ENCODE measurements at places on chromosomes 11 and 22. TPM values are rescaled to one million over a fixed set of nuclear protein-coding genes. Genes with fewer than 3 reads are reported as not detected.

CRYBB3 gene
- not detected for total RNA-seq

BTG4 gene
- not detected for total RNA-seq

SCO2 gene
- total RNA-seq, result not detected

UCP3 gene
- total RNA-seq, result 2.0 TPM

OR51I1 gene
- total RNA-seq, result not detected

OR4D5 gene
- not detected for total RNA-seq

GANAB gene
- 88.8 TPM for total RNA-seq

TMEM191C gene
- total RNA-seq, result 0.42 TPM

DCUN1D5 gene
- 20.2 TPM for total RNA-seq

SYT7 gene
- 16.6 TPM for total RNA-seq

SLC16A8 gene
- total RNA-seq, result not detected

FGF19 gene
- not detected for total RNA-seq

OR56A1 gene
- not detected for total RNA-seq

MCM5 gene
- total RNA-seq, result 18.8 TPM

C11orf21 gene
- total RNA-seq, result 30.2 TPM

- DNase-seq, result no peak
Measured at GRCh38 chr11:118984825-118985224, 13.1 kb upstream of the CENATAC start.

- no peak for DNase-seq
Measured at GRCh38 chr22:49136816-49137180, 690.9 kb downstream of the BRD1 start.

- DNase-seq, result no peak
Measured at GRCh38 chr11:67384851-67385366, 6.9 kb upstream of the RAD9A start.

GRCh38 chr11:7586376-7586775 lies 72.6 kb downstream of the PPFIBP2 start:
- DNase-seq, result no peak

- no peak for DNase-seq
Measured at GRCh38 chr11:104624021-104624420, 274.2 kb downstream of the CASP12 start.

- DNase-seq, result no peak
Measured at GRCh38 chr11:75920848-75921247, 105.8 kb downstream of the UVRAG start.

- no peak for DNase-seq
Measured at GRCh38 chr11:61556621-61557020, 24.3 kb downstream of the SYT7 start.

GRCh38 chr11:46826310-46827044 lies 19.6 kb downstream of the CKAP5 start:
- peak; percentile 85 for DNase-seq

DNA sequence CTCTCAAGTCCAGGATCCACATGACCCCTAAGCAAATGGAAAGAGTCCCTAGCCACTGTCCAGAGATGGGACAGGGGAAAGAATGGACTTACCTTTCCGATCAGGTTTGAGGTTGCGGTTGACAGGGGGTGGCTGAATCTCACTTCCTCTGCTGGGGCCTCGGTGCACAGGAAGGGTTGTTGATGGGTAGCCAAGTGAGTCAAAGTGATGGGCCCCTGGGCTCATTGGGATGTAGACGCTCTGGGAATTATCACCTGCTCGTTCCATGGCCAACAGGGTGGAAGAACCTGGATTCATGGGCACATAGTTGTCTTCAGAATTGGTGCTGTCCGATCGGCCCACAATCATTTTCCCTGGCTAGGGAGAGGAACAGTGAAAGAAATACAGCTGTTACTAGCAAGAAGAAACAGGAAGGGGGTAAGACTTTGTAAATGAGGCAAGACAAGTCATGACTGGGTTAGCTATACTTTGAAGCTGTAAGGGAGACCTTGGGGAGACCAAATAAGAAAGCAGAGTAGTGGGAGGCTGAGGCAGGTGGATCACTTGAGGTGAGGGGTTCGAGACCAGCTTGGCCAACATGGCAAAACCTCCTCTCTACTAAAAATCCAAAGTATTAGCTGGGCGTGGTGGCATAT lies 34.7 kb downstream of the USP35 start:
- DNase-seq, result no peak

DNA sequence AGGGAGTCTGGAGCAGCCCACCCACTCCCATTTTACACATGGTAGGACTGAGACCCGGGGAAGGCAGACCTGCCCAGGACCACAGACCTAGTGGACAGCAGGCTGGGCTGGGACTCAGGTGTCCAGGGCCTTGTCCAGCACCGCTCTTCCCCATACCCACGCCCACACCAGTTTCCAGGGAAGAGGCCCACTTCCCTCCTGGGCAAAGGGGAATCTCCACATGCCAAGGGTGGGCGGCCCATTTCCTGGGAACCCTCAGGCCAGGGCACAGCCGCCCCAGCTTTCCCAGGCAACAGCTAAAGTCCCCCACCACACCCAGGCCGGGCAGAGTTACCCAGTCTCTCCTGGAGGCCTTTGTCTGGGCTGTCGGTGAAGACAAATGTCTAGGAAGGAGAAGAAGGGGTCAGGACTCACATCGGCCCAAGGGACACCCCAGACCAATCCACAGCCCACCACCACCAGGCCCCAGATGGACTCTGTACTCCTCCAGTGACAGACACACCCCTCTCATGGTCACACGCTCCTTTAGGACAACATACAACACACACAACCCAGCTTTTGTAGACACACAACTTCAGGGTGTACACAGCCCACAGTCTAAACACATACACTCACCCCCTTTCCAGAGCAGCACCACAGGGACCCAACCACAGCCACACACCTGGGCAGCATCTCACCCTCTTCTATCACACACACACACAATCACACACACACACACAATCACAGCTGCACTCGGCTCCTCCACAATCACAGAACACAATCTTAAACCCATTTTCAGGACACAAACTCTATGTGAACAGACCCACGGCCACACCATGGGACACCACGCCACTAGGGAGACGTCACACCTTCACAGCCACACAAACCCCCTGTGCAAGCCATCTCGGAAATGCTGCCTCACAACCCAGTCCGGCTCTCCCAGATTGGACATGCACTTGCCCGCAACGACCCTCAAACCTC lies 5.5 kb downstream of the MFNG start:
- DNase-seq, result no peak

GRCh38 chr11:70265341-70265740 lies 5.1 kb upstream of the PPFIA1 start:
- DNase-seq, result no peak

- no peak for DNase-seq
Measured at GRCh38 chr11:31262761-31263160, 106.8 kb downstream of the DCDC1 start.

DNA sequence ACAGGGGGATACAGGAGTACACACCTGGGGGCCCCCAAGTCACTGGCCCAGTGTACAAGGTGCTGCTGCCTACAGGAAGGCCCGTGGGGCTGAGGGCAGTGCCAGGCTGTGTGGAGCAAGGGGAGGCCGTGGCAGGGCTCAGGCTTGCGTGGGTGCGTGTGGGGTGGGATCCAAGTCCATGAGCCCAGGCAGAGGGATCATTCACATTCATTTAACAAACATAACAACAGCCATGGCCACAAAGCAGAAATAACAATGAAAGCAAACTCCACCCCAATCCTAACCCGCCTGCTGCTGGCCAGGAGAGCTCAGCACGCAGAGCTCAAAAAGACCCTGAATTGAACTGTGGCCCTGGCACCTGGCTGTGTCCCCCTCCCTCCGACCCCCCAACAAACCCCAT lies 17.0 kb upstream of the SCGB1A1 start:
- no peak for DNase-seq

DNA sequence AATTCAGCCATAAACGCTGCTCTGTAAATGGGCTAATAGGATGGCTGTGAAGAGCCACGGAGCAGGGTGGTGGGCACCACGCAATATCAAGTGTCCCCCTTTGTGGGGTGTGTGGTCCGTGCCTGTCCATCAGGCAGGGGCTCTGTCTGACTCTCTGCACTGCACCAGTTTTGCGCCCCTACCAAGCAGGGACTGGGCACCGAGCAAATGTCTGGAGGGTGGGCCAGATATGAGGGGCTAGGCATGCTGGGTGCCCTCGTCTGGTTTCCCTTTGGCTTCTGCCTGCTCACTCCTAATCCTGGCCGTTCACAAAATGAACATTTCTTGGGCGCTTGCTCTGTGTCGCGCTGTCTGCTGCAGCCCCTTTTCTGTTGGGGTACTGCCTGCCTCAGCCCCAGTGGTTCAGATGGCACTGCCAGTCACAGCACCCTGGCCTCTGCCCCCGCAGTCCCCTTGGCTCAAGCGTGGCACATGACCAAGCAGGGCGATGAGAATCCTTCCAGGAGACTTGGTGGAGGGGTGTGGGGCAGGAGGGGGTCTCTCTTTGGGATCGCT lies 37.1 kb upstream of the CELSR1 start:
- DNase-seq, result peak; percentile 7

DNA sequence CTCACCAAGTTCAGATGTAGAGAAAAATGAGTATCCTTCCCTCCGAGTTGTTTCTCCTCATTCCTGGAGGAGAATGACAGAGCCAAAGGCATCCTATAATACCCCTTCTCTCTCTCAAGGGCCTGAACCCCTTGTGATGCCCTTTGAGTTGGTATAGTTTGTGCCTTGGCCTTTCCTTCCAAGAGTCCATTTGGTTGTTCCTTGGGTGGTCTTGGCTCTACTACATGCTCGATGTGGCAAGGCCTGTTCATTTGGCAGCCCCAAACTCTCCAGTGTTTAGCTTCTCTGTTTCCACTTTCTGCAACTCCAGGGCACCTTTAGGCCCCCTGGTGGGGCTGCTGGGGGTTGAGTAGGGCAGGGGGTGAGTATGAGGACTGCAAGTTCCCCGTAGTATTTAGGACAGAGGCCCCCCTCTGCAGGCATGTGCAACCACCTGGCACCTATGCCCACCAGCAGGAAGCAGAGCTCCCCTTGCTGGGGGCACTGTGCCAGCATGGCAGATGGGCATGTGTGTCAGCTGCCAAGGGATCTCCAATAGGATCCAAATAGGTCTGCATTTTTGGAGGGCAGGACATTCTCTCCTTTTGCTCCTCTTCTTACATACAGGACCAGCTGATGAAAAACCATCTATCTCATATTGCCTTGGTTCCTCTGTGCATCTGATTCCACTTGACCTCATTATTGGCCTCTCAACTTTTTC lies 217.2 kb upstream of the CADM1 start:
- DNase-seq, result no peak

DNA sequence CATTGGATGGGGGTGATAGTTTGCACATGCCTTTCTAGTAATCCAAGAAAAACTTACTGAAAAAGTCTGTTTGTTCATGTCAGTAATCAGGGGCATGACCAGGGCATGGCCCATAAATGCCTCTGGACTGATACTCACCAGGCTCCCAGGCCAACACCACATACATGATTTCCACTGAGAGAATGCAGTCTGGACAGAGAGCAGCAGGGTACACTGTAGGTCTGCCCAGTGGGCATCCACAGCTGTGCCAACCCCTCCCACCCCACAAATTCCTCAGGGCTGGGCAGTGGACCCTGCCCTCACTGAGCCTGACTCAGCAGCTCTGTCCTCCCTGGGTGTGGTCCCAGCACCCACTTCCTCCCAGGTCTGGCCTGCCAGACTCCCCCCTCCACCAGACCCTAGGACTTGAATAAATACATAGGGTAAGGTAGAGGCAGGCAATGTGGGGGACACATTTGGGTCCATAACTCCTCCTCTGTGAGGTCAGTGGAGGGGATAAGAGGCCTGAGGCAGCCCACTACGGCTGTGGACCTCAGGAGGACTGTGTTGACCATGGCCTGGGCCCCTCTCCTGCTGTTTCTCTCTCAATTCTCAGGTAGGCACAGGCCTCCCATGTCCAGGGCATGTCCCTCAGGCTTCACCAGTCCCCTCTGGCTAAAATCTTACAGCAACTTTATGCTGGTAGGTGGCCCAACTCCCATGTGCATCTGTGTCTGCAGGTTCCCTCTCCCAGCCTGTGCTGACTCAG lies 92.2 kb upstream of the TOP3B start:
- no peak for DNase-seq

GRCh38 chr11:110455718-110456117 lies 26.0 kb downstream of the FDX1 start:
- DNase-seq, result no peak

DNA sequence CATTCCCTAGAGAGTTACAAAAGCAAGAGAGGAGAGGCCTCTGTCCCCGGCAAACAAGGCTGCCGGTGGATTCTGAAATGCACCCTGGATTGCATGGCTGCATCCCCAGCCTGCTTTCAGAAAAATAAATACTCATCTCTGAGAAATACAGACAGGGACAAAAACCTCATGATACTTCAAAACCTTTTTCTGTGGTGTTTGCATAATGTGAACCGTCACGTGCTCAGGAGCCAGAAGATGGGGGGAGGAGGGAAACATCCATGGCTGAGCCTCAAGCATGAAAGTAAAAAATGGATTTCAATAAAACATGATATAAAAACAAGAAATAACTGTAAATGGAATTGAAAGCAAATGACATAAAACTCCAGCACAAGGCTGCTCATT lies 198.5 kb upstream of the NCAM1 start:
- DNase-seq, result no peak

- peak; percentile 36 for DNase-seq
Measured at GRCh38 chr11:35165423-35166368, 26.7 kb downstream of the CD44 start.

GRCh38 chr11:133576351-133576750 lies 44.0 kb upstream of the OPCML start:
- DNase-seq, result no peak

GRCh38 chr11:199004-199581 lies 6.2 kb downstream of the SCGB1C1 start:
- no peak for DNase-seq

DNA sequence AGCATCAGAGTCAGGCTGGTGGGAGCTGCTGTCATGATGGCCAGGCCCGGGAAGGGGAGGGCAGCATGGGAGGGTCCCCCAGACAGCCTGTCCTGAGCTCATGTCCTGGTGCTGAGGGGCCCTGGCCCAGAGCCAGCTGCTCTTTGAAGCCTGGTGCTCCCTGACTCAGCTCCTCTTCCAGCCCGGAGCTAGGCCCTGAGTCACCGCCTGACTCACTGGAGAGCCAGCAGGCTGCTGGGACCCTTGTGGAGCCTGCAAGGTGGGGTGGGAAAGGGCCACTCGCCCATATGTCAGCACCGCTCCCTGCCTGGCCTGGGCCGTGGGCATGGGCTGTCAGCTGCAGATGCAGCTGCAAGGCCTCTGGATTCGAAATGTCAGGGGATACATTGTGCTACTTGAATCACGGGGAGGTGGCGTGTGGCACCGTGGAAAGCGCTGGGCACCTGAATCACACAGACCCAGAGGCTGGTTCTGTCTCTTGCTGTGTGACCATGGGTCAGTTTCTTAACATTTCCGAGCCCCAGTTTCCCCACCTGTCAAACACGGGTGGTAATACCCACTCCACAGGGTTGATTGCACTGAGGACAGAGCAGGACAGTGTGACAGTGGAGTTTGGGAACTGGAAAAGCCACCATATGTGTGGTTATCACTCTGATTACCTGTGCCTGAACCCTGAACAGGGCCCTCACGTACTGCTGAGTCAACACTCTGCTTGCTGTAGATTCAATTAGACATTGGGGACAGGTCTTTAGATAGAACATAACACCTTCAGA lies 4.4 kb downstream of the CACNA1I start:
- no peak for DNase-seq

Data from heart left ventricle (tissue), 16 donors.